ENCODE measurements at places on chromosomes 3 and 15.
A peak's percentile ranks its signal among the peaks of the same experiment; 100 is the strongest.

GRCh38 chr15:90582553-90582952 is 52.8 kb downstream of the CRTC3 start:
- DNase-seq = no peak

- no peak for DNase-seq
Observed at GRCh38 chr3:123833398-123833785, 50.7 kb downstream of the MYLK start.

DNA sequence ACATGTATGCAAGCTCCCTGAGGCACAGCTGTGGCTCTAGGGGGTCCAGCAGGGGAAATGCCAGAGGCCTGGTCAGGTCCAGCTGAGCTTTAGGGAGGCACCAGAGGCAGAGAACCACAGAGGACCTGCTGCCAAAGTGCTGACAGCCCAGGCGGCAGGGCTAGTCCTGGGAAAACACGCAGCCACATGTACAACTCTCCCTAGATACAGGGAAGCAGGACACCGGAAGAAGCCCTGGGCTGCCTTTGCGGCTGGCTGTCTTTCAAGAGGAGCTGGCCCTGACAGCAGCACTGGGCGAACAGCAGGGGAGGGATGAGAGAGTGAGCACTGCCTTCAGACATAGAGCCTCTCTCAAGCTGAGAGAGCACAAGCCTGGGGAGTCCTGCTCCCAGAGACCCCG is 40.7 kb downstream of the RFT1 start:
- DNase-seq = no peak

GRCh38 chr3:49967291-49967690 is 27.3 kb downstream of the RBM6 start:
- DNase-seq = no peak

DNA sequence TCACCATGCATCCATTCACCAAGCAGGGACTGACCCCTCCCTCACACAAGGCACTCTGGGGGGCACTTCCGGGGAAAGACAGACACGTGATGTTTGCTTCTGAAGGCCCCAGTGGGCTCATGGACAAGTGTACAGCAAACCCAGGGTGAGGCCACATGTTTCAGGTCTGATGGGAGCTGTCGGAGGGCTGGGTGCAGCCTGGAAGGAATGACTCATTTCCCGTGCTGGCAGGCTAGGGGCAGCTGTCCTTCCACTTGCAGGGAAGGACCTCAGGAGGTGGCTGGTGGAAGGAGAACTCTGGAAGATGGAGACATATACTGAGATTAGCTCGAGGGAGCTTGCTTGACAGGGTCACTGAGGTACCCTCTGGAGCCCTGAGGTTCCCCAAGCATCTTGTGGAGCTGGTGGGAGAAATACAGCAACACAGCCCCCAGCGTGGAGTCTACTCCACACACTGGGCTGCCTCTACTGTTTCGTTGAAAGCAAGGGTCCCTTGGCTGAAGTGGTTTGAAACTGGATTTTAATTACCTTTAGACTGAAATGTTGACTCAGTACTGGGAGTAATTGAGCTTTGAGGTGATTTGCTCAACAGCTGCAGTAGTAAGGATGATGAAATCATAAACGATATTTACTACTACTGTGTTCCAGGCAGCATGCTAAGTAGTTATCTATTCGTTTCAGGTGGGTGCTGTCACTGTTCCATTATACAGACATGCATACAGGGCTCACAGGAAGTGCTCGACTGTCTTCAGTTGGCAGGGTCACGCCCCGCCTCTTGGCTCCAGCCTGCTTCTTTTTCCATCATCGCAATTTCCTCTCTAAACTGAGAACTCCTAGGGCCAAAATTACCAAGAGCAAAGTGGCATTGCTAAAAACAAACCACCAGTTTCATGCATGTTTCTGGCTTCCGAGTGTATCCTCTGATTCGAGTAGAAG is 230.4 kb downstream of the ADAMTS17 start:
- no peak for DNase-seq

GRCh38 chr3:7733933-7734332 is 767.7 kb upstream of the LMCD1 start:
- no peak for DNase-seq

- DNase-seq = no peak
Observed at GRCh38 chr15:81224232-81224631, 27.6 kb downstream of the IL16 start.

GRCh38 chr3:94249491-94250079 is 186.7 kb downstream of the NSUN3 start:
- DNase-seq = peak; percentile 71

DNA sequence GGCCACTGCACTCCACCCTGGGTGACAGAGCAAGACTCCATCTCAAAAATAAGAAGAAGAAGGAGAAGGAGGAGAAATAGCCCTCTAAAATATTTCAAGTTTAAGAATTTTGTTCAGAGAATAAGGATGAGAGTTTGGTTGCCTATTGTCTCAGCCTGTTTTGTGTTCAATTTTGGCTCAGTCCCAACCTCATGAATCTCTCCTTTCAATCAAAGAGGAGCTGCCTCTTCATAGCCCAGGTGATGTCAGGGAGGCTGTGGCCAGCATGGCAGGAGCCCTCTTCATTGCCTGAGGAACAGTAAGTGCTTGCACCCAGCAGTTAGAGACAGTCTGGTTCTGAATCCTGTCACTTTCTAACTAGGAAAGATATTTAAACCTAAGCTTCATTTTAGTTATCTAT is 55.0 kb downstream of the BDH1 start:
- DNase-seq = no peak

- DNase-seq = no peak
Observed at GRCh38 chr15:68719672-68720071, 101.0 kb downstream of the ANP32A start.

DNA sequence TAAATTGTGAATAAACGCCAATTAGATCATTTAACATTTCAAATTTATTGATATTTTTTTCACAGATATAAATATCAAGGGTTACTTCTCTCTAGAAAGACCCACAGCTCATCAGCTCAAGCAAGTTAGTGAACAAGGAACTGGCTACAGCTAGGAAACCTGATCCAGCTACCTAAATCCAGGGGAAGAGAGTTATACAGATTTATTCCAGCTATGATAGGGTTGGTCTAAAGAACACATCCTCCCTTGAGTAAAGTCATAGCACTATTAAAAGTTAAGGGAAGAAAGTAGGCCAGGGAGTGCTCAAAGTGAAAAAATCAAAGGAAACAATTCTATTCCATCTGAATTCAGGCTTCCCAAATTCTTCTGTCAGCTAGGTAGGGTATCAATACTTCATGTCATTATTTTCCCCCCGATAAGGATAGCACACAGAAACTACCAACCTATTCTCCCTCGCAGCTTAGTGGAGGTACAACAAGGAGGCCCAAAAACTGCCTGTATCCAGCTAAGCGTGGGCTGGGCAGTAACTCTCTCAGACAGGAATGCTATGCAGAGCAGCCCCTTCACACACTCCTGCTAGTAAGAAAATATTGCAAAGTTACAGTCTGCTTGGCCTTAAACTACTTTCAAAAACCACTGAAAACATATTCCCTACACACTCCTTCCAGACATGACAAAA is 44.0 kb downstream of the DCUN1D1 start:
- no peak for DNase-seq

DNA sequence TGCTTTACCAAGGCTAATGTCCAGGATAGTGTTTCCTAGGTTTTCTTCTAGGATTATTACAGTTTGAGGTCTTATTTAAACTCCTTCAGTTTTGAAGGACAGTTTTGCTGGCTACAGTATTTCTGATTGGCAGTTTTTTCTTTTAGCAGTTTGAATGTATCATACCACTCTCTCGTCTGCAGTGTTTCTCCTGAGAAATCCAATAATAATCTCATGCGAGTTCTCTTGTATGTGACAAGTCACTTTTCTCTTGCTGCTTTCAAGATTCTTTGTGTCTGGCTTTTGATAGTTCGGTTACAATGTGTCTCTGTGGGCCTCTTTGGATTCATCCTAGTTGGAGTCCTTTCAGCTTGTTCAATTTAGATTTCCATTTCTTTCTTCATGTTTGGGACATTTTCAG is 53.0 kb upstream of the EHHADH start:
- no peak for DNase-seq

- no peak for DNase-seq
Observed at GRCh38 chr3:168782193-168782592, 686.5 kb upstream of the GOLIM4 start.

DNA sequence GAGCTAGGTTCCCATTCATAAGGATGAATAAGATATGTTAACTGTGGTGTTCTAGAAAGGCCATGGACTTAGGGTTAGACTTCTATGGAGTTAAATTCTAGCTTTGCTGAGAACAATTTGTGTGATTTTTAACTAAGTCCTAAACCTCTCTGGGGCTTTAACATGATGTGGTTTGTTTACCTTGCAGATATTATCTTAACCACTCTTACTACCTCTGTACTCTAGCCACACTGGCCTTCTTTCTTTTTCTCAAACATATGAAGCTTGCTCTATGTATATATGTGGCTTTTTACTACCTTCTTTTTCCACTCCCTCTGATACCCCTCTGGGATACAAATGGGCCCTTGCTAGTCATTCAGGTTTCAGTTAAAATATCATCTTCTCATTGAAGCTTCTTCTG is 108.4 kb downstream of the ZNF609 start:
- no peak for DNase-seq

GRCh38 chr3:42012935-42013690 is 51.2 kb upstream of the ULK4 start:
- peak; percentile 48 for DNase-seq

- DNase-seq = no peak
Observed at GRCh38 chr15:31390029-31390428, 63.4 kb downstream of the KLF13 start.

- DNase-seq = no peak
Observed at GRCh38 chr3:173748105-173748504, 350.6 kb downstream of the NLGN1 start.

DNA sequence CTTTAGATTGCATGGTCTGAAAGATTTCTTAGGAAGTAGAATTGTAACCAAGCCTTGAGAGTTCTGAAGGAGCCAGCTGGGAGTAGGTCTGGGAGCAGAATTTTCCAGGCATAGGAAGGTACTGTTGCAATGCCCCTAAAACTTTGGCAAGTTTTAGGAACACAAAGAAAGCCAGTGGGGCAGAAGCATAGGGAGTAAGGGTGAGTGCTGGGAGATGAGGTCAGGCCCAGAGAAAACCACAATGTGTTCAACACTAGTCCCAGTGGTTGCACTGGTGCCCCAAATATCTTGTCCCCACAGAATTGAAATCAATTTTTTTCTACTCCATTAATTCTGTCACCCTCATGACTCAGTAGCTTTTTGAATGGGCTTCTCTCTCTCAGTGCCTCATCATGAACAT is 120.7 kb upstream of the GALNT15 start:
- no peak for DNase-seq
